ENCODE measurements at places on chromosomes 11 and 22.

DNA sequence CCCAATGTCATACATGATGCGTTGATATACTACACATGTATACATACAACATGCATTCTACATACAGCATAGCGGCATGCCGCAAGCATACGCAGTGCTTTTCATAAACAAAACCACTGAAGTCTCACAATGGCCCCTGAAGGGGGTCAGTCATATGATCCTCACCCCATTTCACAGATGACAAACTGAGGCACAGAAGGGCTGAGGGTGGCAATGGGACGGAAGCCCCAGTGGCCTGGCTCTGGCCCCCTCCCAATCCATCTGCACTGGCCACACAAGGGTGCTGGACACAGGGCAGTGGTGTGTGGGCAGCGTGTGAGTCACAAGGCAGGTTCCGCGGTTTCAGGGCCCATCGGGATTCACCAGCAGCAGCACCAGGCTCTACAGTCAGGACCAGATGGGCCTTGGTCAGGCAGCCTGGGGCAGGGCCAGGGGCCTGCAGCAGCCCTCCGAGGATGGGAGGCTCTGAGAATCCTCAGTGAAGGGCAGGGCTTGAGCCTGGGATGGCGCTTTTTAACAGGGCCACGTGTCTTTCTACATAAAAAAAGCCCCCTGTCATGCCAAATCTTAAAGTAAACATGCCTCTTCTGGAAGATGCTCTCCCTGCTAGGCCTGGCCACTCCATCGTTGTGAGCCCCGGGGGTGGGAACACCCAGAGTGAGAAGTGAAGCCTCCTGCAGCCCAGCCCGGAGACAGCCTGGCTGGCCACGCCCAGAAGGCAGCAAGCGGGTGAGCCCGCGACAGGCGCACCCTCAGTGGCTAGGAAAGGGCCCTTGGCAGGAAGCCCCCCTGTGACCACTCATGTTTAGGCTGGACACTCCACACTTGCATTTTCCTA is 206.5 kb downstream of the CTTN start:
- DNase-seq = no peak

DNA sequence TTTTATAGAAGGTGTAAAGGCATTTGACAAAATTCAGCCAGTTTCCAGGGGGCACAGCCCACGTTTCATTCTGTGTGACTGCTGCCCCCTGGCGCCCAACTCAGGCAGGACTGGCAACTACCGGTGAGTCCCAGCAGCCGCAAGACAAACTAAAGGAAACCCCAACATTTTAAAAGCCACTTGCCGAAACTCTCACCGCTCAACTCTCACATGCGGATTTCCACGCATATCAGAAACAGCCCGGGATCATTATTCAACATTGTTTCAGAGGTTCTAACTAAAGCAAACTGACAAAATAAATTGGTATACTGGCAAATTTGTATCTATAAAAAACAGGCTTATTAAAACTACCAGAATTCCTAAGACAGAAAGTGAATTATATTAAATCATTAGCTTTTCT is 48.2 kb downstream of the MORC2 start:
- DNase-seq = peak; percentile 85

GRCh38 chr11:87493516-87493915 is 455.8 kb downstream of the TMEM135 start:
- no peak for DNase-seq

GRCh38 chr22:19766511-19767426 is 6.2 kb downstream of the TBX1 start:
- peak; percentile 19 for DNase-seq

DNA sequence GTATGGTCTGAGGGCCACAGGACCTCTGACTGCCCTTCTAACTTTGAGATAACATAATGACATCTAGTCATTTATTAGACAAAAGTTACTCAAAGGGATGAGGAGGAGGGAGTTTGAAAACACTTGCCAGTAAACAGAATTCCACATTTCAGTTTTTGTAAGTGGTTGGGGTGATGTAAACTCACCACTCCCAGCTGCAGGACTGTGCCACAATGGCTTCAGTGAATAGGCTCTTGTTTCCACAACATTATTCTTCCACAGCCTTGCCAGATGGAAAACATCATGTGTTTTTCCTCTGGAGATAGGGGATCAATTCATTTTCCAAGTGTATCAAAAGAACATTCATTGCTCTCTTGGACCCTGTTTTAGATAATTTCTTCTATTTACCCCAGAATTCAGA is 147.2 kb upstream of the BDNF start:
- no peak for DNase-seq

- no peak for DNase-seq
Observed at GRCh38 chr22:36764641-36765040, 11.3 kb downstream of the IFT27 start.

DNA sequence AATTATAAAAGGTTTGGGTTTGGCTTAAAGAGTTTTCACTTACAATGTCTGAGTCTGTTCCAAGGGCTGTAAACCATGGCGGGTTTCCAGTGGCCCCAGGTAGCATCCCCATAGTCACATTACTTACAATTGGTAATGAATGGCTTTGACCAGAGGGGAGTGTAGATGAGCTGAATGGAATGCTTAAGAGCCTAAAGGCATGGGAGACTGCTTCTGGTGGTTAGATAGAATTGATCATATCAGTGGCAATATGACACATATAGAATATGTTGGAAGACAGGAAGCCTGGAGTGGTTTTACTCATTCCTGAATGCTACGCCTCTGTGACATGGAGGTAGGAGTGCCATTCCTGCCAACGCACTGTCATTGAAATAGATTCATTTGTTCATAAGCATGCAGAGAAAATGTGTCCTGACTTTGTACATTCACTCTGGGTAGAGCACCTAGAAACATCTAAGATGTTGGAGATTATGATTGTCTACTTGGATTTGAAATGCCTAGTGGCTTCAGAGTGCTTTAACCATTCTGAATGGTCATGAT is 183.3 kb downstream of the BLID start:
- DNase-seq = no peak

Data from activated naive CD4-positive, alpha-beta T cell (primary cell).